Natural killer cell (primary cell): ENCODE measurements at places on chromosomes 12 and 14. TPM values are rescaled to one million over a fixed set of nuclear protein-coding genes. Genes with fewer than 3 reads are reported as not detected.

The MYH6 gene
- not detected for total RNA-seq

The MYO1H gene
- total RNA-seq = not detected

The LYZ gene
- 146 TPM for total RNA-seq

The IAPP gene
- total RNA-seq = not detected

The KRT2 gene
- 0.66 TPM for total RNA-seq

The KCNA5 gene
- not detected for total RNA-seq

The CLEC4C gene
- 0.54 TPM for total RNA-seq

The PPP2R5C gene
- total RNA-seq = 716 TPM

The KRT83 gene
- not detected for total RNA-seq

The NPFF gene
- not detected for total RNA-seq

The TMTC2 gene
- 2.3 TPM for total RNA-seq

The FICD gene
- total RNA-seq = 3.9 TPM

The PTHLH gene
- not detected for total RNA-seq

The SLC25A47 gene
- total RNA-seq = not detected

The RBM23 gene
- 108 TPM for total RNA-seq

The CPM gene
- 0.25 TPM for total RNA-seq

The ZFHX2 gene
- total RNA-seq = 0.45 TPM

The RERGL gene
- total RNA-seq = not detected

The FAIM2 gene
- not detected for total RNA-seq

The AHNAK2 gene
- not detected for total RNA-seq

The DPY19L2 gene
- not detected for total RNA-seq

The CLEC2A gene
- not detected for total RNA-seq

The CFAP54 gene
- 0.56 TPM for total RNA-seq

The SOAT2 gene
- total RNA-seq = not detected

The SPIC gene
- 0.24 TPM for total RNA-seq

The TAS2R46 gene
- 3.3 TPM for total RNA-seq

The VRTN gene
- not detected for total RNA-seq

The NINJ2 gene
- 6.6 TPM for total RNA-seq

The RNASE1 gene
- not detected for total RNA-seq

The TSPAN11 gene
- not detected for total RNA-seq

The NPAS3 gene
- total RNA-seq = not detected

The NANOG gene
- total RNA-seq = not detected

The ANKRD33 gene
- not detected for total RNA-seq

The CCNB1IP1 gene
- total RNA-seq = 20.8 TPM

The TAS2R7 gene
- total RNA-seq = not detected

The BBOF1 gene
- 3.6 TPM for total RNA-seq

The ATF1 gene
- total RNA-seq = 20.1 TPM

The JPH4 gene
- total RNA-seq = not detected

The CRIP2 gene
- total RNA-seq = 4.6 TPM

The BDKRB2 gene
- not detected for total RNA-seq

The KRT7 gene
- total RNA-seq = not detected

The PMCH gene
- not detected for total RNA-seq

The TEX22 gene
- total RNA-seq = 1.9 TPM

The INHBC gene
- total RNA-seq = 0.18 TPM

The PMEL gene
- total RNA-seq = 0.35 TPM

The HVCN1 gene
- total RNA-seq = 12.5 TPM

The STYX gene
- total RNA-seq = 18.3 TPM
